Regular cardiac myocyte (primary cell): ENCODE measurements at places on chromosomes 3 and 15. TPM values are rescaled to one million over a fixed set of nuclear protein-coding genes. Genes with fewer than 3 reads are reported as not detected.

The ATOSA gene
- 10.9 and 15.2 TPM in 2 replicates for total RNA-seq

The CLDN16 gene
- 0.38 and 0.56 TPM in 2 replicates for total RNA-seq

The STX19 gene
- under 0.01 TPM in 1 of 2 replicates, not detected in the other for total RNA-seq

The IMPG2 gene
- under 0.01 and 0.56 TPM in 2 replicates for total RNA-seq

The TBCCD1 gene
- total RNA-seq: 16.6 and 21.5 TPM in 2 replicates

The FMN1 gene
- 0.58 and 0.85 TPM in 2 replicates for total RNA-seq

The RASL12 gene
- 0.19 and 1.1 TPM in 2 replicates for total RNA-seq

The CPLX3 gene
- not detected in 2 replicates for total RNA-seq

The SHC4 gene
- 3.5 and 6.5 TPM in 2 replicates for total RNA-seq

The ZIC4 gene
- not detected in 2 replicates for total RNA-seq

The MORC1 gene
- total RNA-seq: not detected in 2 replicates

The NRROS gene
- total RNA-seq: 0.58 and 0.85 TPM in 2 replicates

The GOLGA6L7 gene
- total RNA-seq: not detected in 2 replicates

The PLCB2 gene
- total RNA-seq: under 0.01 and 0.38 TPM in 2 replicates

The SH2D7 gene
- total RNA-seq: not detected in 2 replicates

The SQOR gene
- total RNA-seq: 91.1 and 113 TPM in 2 replicates

The MCCC1 gene
- 16.3 and 27.4 TPM in 2 replicates for total RNA-seq
